ENCODE measurements at places on chromosomes 6 and 20.

DNA sequence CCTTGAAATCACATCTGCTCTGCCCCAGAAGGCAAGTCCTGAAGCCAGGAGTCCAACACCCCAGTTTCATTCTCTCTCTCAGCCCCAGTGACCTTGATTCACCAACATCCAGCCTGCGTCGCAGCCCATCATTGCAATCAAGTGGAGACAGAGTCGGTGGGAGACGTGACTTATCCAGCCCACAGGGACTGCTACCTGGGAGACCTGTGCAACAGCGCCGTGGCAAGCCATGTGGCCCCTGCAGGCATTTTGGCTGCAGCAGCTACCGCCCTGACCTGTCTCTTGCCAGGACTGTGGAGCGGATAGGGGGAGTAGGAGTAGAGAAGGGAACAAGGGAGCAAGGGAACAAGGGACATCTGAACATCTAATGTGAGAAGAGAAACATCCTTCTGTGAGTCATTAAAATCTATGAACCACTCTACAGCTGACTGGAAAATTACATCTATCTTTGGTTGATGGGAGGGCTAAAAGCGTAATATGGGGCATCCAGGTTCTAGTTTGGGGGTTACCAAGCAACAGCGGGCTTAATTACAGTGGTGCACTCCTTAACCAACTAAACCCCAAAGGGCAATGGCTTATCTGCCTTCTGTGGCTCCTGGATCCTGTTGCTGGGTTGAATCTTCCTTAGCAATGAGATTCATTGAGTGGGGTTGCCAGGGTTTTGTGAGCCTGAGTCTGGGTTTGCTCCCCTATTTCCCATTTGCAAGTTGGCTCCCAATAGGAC, 2.5 kb downstream of the LY6G6D start:
- DNase-seq: no peak

DNA sequence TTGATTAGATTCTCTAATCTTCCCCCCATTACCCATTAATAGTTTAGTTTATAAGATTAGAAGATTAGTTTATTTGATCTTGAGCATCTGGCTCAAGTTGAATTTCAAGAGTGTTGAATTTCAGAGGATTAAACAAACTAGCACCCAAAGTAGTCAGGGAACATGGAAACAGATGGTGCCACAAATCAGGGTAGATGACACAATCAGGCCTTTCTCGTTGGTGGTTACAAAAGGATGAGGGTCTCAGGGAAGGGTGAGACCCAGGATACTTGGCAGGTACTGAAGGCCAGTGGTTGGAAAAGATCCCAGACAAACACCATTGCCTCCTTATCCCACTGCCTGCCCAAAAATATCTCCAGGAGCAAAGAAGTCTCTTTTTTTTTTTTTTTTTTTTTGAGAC, 29.5 kb upstream of the ADGRF1 start:
- DNase-seq: no peak

DNA sequence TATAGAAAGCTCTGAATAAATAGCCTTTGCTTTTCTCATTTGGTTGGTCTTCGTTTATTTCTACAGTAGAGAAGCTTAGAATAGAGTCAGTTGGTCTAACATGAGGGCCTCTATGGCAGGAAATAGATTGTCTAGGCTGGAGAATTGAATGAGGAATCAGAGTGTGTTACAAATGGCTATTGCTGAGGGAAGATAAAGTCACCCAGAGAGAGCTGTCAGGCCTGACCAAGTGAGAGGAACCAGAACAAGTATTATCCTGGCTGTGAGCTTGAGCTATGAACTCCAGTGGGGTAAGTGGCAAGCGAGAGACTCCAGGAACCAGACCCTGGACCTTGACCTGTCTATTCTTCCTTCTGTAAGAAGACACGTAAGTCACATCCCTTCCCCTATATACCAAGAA, 353.1 kb downstream of the CD83 start:
- no peak for DNase-seq

DNA sequence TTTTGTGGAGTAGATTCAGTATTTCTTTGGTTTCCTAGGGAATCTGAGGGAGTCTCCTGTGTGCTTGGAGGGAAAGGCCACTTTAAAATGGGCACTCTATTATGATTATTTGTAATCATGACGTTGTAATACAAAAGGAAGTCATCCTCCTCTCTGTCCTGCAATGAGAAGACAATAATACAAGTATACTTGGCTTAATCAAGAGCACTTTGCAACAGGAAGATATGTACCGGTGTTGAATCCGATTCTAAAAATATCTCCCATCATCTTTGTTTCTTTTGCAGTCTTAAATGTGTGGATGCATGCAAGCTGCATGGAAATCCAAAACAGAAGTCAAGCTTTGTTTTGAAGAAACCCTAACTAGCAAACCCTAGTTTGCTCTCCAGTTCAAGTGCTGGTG, 94.1 kb upstream of the QKI start:
- DNase-seq: no peak

DNA sequence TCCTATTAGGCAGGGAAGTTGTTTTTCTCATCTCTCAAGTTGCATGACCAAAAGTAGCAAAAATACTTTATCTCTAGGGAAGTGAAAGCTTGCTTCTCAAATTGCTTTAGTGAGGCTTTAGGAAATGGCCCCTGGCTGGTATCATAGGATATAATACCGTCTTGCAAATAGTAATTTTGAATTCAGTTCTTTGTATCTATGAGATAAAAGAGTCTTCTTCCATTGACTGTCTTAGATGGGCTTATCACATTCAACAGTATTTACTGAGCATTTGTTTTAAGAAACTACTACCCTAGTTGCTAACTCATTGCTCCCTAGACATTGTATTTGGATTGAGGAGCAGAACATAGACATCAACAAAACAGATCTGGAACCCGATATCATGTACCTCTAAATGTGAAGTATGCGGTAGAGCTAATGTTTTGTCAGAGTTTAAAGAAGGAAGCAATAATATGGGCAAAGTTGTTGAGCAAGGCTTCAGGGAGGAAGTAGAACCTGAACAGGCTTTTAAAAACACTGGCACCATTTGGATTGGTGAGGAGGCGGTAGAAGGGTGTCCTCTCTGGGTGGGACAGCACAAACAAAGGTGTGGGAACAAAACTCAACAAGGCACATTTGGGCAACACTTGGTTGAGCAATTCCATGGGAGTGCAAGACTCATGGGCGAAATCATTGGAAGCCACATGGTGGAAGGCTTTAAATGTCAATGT, 101.5 kb downstream of the SGK1 start:
- DNase-seq: no peak

DNA sequence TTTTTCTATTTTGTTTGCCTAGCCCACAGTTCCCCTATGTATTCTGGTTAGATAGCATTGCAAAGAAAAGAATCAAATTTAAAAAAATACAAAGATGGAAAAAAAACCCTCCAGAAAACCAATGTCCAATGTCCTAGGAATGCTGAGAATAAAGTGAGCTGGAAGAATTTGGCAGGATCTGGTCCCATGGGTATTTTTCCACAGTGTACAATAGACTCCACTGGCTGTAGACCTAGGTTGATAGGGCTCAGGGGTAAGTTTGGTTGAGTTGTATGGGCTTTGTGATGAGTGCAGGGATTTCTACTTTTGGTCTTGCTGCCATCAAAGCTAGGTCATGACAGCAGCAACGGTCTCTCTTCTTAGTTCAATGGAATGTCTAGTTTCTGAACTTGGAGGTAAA, 41.5 kb downstream of the SLC22A2 start:
- no peak for DNase-seq

DNA sequence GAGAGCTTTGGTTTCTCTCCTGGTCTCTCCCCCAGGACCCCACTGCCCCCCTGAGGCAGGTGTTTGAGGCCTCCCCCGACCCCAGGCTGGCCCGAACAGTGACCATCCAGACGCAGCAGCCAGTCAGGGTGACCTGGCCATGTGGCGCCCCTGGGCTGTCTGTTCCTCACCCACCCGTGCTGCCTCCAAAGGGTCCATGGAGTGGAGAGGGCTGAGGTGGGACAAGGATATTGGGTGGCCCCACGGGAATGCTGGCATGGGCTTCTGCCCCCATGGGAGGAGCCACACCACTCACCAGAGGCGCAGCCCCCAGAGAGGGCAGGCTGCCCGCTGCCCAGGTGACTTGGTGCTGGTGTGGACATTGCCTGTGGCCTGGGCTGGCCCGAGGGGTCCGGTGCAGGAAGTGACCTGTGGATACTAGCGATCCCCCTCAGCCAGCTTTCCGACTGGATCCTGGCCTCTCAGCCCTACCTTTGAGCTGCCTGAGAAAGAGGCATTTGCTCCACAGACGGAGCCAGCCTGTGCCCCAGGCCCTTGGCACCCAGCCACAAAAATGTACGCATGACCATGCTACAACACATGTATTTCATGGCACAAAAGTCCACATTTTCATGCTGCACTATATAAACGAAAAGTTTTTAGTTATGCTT, 50.8 kb downstream of the BCAS4 start:
- DNase-seq: no peak

DNA sequence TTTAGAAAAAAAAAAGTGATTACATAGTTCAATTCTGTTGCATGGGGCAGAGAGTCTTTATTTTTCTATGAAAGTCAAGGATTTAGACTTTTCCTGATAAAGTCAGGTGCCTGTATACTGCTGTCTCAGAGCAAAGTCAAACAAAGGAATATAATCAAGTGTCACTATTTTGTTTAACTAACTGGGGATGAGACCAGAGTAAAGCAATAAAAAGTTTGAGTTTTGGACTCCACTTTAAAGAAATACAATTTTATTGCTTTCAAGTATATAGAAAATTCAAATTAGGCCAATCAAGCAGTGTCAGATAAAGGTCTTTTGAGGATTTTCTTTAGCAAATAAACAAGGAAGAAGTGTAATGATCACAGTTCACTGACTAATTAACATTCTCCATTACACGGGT, 48.7 kb upstream of the MYLIP start:
- DNase-seq: no peak

GRCh38 chr6:45609141-45609638, 231.5 kb upstream of the SUPT3H start:
- DNase-seq: no peak

DNA sequence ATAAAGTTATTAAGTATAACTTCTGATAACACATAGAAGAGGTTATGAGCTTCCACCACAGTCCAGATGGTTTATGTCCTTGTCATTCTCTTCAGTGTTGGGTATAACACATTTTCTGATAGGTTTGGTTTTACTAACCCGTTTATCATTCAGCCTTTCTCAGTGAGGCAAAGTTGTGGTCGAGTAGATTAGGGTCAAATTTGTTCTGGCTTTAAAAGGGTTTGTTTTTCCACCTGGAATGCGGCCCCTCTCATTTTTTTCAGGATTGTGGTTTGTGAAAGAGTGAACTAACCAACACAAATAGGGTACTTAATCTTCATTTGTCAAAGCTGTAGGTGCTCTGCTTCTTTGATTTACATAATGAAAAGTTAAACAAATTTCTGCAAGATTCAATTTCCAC, 204.2 kb upstream of the ASCC3 start:
- no peak for DNase-seq

DNA sequence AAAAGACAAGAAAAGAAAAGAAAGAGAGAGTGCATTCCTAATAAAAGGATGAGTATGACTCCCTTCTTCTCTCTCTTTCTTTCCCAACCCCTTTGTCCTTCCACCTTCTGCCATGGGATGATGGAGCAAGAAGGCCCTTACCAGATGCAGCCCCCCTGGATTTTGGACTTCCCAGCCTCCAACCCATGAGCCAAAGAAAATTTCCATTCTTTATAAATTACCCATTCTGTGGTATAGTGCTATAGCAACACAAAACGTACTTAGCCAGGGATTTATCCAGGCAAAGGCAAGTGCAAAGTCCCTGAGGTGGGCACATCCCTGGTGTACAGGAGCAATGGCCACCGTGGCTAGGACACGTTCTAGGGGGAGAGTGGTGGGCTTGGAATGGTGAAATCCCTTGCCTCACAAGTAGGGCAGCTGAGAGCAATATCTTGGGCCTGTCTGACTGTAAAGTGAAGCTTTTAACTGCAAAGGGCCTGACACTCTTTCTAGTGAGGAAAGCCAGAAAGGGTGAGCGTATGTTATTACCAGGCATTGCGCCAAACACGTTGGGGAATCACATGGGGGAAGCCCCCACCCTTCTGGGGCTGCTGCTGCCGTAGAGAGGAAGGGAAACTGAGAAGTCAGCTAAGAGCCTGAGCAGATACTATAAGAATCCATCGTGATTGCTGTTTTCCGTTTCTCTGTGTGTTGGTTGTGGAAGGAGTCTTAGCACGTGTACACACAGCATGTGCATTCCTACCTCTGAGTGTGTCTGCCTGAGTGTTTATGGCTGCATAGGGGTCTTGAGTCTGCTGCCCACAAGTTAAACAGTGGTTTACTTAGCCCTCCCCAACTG, 50.7 kb upstream of the SIRPA start:
- DNase-seq: no peak

GRCh38 chr6:56988145-56988544, 33.2 kb downstream of the BEND6 start:
- no peak for DNase-seq

DNA sequence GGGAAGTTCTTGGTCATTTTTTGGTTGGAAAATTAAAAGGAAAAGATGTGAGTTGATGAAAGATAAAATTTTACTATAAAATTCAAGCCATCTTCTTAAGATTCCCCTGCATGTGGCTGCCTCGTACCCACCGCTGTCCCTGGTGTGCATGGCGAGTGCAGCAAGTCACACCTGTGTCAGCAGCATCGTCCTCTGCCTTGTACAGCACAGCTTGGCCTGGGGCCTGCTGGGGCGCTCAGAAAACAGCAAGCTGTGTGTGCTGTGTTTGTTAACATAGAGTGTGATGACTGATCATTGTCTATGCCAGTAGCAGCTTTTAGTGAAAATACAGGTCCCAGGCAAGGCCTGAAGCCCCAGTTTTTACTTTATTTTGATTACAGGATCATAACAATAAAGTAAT, 56.7 kb downstream of the FAM120B start:
- no peak for DNase-seq

DNA sequence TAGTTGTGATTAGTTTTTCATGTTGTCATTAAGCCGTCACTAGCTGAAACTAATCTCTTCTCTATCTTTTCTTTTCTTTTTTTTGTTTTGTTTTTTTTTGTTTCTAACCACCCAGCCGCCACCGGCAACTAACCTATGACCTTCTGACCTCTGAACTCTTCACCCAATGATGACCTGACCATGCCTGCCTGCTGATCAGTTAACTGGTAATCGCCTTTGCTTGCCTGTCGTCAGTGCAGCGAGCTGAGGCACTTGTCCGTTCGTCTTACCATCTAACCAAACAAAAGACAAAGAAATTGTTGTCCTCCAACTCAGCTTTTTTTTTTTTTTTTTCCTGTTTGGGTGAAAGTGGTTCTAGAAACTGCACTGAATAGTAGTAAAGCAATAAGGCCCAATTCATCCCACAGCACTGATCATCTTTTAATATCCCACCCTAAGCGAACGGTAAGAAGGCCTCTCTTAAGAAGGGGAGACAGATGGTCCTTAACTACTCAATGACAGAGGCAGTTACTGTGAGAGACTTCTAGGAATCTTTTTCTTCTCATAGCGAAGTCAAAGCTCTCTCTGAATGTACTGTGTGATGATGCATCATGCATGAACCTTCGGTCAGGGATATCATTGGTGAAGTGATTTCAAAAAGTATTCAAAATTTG, 156.2 kb downstream of the QKI start:
- DNase-seq: no peak

GRCh38 chr6:34281702-34282334, 33.0 kb upstream of the SMIM29 start:
- no peak for DNase-seq

GRCh38 chr6:33014841-33015634, 5.6 kb upstream of the HLA-DOA start:
- DNase-seq: no peak
